ENCODE measurements at places on chromosomes 6 and 20.

DNA sequence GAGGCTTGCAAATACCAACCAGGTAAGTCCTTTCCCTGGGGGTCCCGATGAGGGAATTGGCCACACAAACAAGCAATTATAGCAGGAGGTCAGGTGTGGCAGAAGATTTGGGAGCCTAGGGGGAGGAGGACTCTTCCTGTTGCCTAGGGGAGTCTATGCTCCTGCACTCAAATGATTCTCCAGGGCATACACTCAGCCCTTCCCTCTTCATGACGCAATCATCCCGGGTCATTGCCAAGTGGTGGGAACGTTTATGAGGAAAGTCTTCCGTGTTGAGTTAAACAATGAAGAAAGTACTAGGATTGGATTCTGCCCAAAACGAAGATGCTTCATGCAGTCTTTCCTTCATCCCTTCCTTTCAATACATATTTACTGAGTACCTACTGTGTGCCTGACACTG, 186.5 kb upstream of the TSHZ2 start:
- DNase-seq, result no peak

DNA sequence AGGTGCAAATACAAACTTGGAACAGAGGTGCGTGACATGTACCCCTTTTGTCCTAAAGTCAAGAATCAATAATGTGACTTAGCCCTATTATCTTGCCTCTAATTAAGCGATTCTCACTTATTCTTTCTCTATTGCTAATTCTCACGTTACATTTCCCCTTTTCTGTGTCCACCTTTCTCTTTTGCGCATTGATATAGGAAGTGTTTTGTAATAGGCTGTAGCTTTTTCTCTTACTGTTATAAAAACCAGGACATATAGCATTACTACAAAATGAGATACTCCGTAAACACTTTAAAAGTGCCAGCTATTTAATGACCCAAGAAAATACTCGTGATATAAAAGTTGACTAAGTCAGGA, 669 bp upstream of the TMEM30A start:
- DNase-seq, result no peak

DNA sequence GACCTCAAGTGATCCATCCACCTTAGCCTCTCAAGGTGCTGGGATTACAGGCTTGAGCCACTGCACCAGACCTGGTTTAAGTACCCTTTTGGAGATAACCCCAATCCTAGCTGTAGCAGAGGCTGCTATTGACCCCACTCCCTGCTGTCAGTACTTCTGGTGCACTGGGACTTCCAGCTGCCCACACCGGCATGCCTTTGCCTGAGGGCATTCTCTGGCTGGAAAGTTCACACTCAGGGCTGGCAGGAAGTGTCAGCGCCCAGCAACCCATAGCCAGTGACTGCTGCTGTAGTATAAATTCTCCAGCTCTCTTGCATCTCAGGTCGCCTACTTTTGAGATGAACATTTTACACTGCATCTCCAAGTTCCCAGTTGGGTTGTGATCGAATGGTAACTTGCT, 75.3 kb downstream of the UTRN start:
- DNase-seq, result no peak

- DNase-seq, result no peak
Measured at GRCh38 chr20:32664678-32665159, 9.0 kb downstream of the C20orf203 start.

Data from stimulated activated CD4-positive, alpha-beta T cell treated with anti-CD3 and anti-CD28 coated beads, Interleukin-15, amount 100 ng/mL, for 1 hour (primary cell).